ENCODE measurements at places on chromosomes 16 and 17. TPM values are rescaled to one million over a fixed set of nuclear protein-coding genes. Genes with fewer than 3 reads are reported as not detected.

The WNT3 gene
- total RNA-seq = not detected

The CCL22 gene
- not detected for total RNA-seq

The TEKT5 gene
- not detected for total RNA-seq

DNA sequence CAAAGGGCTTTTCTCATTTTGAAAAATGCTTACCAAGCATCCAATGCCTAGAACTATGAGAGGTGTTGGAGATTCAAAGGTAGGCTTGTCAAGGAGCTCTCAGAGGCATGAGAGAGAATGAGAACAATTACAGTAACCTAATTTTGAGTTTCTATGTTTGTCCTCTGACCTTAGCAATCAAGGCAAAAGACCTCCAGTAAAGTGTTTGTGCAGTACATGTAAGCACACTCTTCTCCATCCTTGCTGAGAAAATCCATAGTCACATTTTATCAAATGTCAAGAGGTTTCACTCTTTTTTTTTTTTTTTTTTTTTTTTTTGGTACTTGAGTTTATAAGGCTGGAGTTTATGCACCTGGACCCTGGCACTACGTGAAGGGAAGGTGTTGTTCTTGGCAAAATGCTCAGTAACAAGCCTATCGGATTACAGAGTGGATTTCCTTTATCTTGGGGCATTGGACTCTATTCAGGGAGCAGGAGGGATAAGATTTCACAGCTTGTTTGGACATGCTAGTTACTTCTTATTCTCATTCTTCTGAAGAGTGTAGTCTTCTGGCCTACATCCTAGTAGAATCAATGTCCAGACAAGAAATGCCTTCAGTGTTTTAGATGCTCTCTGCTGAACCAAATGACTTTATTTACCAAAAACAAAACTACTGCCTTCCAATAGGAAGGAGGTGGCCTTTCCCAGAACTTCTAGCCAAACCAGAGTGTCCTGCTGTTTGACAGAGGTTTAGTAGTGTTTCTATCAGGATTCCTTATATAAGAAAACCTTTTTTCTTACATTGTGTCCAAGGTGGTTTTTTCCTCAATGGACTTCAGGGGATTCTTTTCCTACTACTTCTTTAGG is 21.9 kb downstream of the KCNJ2 start:
- DNase-seq = no peak

DNA sequence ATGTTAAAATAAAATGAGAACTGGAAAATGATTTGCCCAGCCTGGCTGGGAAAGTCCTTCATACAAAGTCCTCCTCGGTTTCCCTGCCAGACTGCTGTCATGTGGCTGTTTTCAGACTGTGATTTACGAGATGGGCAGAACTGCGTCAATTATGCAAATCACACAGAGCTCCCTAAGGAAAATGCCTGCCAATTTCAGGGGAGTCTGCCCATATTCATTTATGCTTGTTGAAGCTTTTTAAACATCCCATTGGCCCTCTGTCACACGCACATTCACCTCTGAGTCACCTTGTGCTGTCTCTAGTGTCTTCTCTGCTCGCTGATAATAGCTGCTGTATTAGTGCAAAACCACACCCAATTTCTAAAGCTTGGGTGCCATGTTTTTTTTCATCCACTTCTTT is 81.7 kb upstream of the FAM20A start:
- DNase-seq = no peak

The FKBP10 gene
- total RNA-seq = not detected

GRCh38 chr17:12623220-12623848 is 42.4 kb upstream of the MYOCD start:
- no peak for DNase-seq

The CLEC19A gene
- not detected for total RNA-seq

- no peak for DNase-seq
Observed at GRCh38 chr16:85330694-85331188, 218.5 kb upstream of the CIBAR2 start.

GRCh38 chr17:81094509-81095382 is 59.8 kb downstream of the BAIAP2 start:
- DNase-seq = peak; percentile 57

DNA sequence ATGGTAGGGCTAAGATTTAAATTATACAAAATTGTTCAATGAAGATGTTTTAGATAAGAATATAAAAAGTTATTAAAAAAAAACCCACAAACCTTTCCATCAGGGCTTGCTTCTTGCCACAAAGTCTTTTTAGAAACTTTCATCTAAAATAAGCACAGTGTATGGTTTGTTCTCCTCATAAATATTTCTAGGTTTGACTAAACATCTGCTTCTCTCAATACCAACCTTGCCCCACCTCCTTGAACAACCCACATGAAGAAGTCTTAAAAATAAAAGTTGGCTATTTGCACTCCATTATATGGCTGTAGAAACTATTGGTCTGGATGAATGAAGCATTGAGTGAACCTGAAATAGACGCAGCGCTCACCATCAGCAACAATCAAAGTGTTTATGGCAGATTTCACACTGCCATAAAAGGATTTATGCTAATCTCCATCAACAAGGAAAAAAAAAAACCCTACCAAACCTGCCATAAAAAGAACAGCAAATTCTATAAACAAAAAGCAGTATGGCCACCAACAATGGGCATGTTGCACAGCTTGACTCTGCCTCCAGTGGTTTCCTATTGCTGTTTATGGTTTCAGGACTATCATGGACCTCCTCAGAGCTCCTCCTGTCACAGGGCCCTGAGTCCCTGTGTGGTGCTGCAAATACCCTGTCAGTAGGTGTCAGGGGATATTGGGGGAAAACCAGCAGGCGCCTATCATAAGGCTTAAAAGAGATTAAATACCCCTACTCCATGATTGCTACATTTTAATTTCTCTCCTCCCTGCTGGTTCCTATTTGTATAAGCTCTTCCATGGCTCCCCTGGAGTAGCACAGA is 37.6 kb downstream of the SNX11 start:
- DNase-seq = no peak

GRCh38 chr16:10870137-10870776 is 6.7 kb upstream of the CIITA start:
- no peak for DNase-seq

GRCh38 chr17:29615492-29616299 is 7.0 kb downstream of the CORO6 start:
- peak; percentile 79 for DNase-seq
